Activated effector memory CD4-positive, alpha-beta T cell treated with Interleukin-2 at 50 U/mL for 16 hours (primary cell): ENCODE measurements at places on chromosomes 1 and 21.

- no peak for DNase-seq
These were observed 74.6 kb downstream of the OBSCN start for GRCh38 chr1:228282329-228283042.

DNA sequence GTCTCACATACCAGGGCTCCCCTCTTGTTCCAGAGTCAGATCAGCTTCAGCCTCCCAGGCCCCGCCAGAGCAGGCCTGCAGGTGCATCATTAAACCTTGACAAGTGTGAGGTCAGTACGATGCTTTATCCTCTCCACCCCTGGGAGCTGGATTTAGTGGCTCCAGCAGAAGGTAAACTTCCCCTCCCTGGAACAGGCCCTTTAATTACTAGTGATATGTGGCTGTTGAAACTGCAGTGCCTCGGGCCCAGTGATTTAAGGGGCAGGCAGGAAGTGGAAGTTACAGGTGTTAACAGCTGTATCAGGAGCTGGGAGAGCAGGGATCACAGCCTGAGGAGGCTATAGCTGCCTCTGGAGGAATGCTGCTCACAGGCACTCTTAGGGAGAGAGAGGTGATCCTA, 132.4 kb upstream of the KLHDC7A start:
- no peak for DNase-seq

DNA sequence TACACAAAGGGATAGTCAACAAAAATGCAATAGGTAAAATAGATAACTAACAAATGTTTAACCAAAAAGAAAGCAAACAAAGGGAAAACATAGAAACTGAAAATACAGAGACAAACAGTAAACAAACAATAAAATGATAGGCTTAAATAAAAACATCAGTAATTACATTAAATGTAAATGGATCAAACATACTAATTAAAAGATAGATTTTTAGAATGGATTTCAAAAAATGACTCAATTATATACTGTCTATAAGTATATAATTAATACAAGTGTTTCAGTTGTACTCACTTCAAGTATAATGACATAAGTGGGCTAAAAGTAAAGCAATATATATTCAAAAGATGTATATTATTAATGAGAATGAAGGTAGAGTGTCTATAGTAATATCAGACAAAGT, 101.1 kb downstream of the MRPS6 start:
- DNase-seq: no peak

- no peak for DNase-seq
These were observed 23.7 kb upstream of the TMEM54 start for GRCh38 chr1:32924881-32925344.

DNA sequence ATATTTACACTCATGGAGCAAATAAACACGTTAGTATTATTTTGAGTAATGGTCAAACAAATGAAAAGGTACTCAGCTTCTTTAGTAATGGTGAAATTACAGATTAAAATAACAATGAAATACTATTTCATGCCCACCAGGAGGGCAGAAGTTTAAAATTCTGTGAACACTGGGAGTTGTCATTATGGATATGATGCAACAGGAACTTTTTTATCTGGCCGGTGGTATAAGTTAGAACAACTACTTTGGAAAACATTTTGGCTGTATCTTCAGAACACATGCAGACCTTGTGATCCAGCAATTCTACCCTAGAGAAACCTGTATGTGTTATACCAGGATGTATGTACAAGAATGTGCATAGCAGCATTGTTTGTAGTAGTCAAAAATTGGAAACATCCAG, 23.2 kb upstream of the PPP1R8 start:
- DNase-seq: no peak

- no peak for DNase-seq
These were observed 37.3 kb upstream of the COL6A2 start for GRCh38 chr21:46060596-46061061.

- DNase-seq: no peak
These were observed 401.7 kb upstream of the PROX1 start for GRCh38 chr1:213585959-213586586.

DNA sequence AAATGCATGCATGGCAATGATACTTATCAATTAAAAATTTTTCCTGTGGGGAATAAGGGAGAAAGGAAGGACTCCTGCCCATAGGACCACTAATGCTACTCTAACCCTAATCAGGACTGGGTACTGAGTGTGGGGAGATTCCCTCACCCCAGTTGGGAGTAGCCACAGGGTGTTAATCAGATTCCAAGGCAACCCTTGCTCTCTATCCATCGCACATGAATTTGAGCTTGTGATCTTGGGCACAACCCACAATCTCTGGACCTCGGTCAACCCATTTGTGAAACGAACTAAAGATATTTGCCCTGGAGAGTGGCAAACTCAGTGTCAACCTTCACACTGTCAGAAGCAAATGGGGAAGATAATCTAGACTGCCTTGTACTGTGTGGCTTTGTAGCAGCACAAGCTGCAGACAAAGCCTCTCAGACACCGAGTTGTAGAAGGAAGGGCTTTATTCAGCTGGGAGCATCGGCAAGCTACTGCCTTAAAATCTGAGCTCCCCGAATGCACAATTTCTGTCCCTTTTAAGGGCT, 69.5 kb downstream of the SERINC2 start:
- no peak for DNase-seq
